ENCODE measurements at places on chromosomes 7 and 10.

- DNase-seq: no peak
These were observed 15.0 kb upstream of the ZNF862 start for GRCh38 chr7:149823191-149823630.

DNA sequence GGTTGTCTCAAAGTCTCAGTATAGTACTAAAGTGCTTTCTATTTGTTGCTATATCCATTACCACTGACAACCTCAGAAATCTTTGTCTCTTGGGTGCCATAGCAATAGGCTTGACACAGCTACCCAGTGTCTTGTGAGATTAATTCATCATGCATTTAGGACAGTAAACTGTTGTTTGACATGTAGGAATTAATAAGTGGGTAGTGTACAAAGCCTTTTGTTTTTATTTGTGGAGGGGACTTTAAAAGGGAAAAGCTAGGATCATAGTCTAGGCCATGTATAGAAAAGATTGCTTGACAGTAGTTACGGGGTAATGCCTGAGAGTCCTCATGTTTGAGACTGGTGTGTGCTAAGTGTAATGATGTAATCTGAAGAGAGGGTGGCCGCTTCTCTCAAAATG, 102.6 kb upstream of the AGR3 start:
- no peak for DNase-seq

GRCh38 chr10:78248651-78249464, 215.2 kb downstream of the RPS24 start:
- DNase-seq: no peak

- DNase-seq: no peak
These were observed 16.0 kb downstream of the DENND2A start for GRCh38 chr7:140624392-140625191.

GRCh38 chr10:113121153-113121552, 171.1 kb downstream of the TCF7L2 start:
- no peak for DNase-seq

GRCh38 chr10:35448687-35449662, 112.7 kb downstream of the CCNY start:
- DNase-seq: no peak

DNA sequence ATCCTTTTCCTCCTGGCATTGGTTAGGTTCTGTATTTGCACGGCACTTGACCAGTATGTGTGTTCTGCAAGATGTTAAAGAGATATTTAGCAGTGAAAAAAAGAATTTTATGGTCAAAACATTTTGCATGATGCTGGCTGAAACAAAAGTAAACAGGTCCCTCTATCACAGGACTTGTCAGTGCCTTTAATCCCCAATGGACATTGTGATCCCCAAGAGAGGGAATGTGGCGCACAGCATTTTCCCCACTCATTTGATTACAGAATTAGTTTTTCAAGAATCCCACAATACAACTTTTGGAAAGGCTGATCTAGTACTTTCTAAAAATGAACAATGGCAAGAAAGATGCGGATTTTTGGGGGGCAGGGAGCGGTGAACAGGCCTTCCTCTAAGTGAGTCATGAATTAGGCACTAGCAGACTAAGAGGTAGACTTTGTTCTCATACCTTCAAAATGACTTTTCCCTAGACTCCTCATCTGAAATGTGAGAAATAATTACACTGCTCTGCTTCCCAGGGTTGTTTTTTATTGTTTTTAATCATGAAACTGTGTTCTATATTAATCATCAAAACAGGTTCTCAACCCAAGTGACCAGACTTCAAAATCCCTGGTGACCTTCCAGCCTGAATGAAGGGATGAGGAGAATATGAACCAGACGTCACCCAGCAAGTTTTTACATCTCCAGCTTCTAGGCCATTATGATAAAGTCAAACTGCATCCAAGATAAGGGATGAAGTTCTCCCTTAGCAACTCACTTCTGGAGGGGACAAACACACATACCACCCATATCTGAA, 8.6 kb downstream of the FBXW4 start:
- no peak for DNase-seq

DNA sequence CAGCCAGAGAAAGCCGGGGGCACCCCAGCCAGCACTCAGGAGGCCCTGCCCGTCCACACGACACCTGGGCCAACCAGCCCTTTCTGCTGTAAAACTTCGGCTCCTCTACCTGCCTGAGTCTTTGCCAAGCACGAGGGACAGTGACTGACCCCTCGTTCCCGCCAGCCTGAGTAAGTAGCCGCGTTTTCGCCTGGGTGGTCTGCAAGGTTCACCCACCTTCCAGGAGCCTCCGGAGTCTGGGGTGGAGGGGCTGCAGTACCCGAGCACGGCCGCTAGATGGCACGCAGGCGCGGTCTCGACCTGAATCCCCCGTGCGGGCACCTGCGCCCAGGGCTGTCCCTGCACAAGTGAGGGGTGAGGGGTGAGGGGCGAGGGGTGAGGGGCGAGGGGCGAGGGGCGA, 192.7 kb downstream of the PTPRN2 start:
- peak; percentile 75 for DNase-seq

DNA sequence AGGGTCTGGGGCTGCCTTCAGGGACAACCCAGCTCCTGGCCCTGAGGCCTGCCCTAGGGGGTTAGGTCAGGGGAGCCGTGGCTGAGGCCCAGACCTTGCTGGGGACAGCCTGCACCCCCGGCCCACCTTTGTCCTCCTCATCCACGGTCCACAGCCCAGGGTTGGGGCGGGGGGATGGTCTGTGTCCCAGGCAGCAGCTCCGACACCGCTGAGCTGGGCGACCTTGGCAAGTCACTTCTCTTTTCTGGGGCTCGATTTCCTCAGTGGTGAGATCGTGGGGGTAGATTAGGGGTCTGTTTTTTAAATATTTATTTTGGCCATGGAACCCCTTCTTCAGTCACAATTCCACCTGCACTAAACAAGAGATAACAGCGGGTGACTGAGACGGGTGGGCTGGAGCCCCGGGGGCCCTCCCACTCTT, 30.9 kb downstream of the DNAJB12 start:
- peak; percentile 78 for DNase-seq

DNA sequence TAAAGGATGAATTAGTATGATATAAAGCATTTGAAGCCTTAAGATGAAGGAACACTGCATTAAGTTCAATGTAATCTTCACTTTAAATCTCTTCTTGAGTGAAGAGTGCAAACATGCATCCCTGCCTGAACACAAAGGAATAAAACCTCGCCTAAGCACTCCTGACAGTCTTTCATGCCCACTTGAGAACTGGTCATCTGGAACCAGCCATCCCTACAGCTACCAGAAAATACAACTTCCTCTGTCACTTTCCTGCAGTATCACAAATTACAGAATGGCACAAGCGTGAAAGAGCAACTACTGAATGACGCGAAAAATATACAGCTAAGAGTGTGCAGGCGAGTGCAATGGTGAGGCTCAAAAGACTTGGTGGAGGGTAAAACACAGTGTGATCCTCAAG, 1079.9 kb downstream of the CNTNAP2 start:
- DNase-seq: no peak

DNA sequence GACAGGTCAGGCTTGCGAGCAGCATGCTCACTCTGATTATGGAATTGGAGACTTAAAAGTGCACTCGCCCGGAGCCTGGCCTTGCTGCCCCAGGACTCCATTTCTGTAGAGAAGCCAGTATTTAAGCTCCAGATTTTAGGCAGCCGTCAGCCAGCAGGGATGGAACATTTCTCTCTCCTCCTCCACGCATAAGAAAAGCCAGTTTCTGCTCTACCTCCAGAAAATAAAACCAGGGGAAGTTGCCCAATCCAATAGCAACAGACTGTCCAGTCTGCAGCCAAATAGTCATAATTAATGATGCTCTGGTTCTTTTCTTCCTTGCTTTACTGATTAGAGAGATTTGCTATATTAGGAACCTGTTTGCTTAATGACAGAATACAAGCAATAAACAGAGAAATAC, 203.2 kb downstream of the GFRA1 start:
- DNase-seq: no peak

- no peak for DNase-seq
These were observed 86.4 kb upstream of the ELMO1 start for GRCh38 chr7:37534893-37535610.

DNA sequence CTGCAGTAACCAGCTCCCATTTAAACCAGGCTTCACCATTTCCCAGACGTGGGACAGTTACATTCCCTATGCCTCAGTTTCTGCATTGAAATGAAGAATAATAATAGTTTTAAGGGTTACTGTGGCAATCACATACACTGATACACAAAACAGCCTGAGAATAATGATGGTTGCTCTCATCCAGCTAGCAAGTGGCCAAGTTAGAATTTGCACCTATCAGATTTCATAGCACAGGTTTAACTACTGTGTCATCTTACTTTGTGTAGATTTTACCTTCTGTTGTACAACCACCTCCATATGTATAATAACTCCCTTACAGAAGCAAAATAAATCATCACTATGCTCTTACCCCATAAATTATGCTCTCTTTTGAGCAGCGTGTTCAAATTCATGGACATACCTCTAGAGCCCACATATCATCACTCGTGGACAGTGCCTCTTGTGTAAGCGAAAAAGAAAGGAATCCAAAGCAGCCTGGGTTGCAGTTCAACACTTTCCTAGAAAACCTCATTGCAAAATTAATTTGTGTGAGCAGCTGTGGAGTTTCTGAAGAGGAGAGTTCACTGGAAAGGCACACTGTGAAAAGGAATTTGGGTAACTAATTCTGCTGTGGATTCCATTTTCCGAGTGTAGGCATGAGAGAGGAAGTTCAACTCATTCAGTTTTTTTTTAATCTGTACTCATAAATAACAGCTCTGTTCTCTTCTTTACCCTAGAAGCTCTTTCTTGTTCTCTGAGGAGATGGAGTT, 492.5 kb downstream of the ARL4A start:
- no peak for DNase-seq

- DNase-seq: no peak
These were observed 103.1 kb downstream of the SLC16A9 start for GRCh38 chr10:59606551-59606961.

DNA sequence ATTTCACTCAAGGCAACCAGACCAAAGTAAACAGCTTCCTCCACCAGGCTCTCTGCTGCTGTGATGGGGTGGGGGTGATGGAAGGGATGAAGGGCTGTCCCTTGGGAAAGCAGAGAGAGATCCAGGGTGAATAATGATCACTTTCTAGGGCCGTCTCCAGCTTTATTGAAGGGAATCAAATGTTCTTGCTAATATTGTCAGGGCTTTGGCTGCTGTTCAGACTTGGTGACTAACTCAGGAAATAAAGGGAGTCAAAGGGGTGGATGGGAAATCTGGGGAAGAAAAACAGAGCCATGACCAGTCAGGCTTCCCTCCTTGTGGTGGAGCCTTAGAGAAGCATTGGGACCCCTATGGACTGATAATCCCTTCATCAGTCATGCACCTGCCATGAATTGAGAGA, 196.2 kb upstream of the AGK start:
- DNase-seq: no peak

GRCh38 chr7:97016381-97017191, 8.0 kb downstream of the DLX5 start:
- DNase-seq: no peak

- DNase-seq: no peak
These were observed 44.2 kb upstream of the PCBD1 start for GRCh38 chr10:70932392-70933196.

DNA sequence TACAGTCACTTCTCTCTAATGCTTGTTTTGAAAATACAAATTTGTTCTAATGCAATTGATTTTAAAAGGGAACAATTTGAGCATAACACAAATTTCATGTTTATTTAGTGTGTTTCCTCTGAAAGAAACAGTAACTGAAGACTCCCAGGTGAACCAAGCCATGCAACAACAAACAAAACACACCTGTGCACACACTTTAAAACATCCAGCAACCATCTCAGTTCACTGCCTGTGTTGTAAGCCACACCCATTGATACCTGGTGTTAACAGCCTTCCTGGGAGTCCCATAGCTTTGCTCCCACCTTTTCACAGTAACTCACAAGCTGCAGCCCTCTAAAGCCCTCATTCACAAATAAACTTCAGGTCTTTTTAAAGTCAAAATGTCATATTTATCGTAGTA, 89.3 kb downstream of the DOCK4 start:
- no peak for DNase-seq

- DNase-seq: no peak
These were observed 49.7 kb upstream of the WNT16 start for GRCh38 chr7:121279060-121279620.

DNA sequence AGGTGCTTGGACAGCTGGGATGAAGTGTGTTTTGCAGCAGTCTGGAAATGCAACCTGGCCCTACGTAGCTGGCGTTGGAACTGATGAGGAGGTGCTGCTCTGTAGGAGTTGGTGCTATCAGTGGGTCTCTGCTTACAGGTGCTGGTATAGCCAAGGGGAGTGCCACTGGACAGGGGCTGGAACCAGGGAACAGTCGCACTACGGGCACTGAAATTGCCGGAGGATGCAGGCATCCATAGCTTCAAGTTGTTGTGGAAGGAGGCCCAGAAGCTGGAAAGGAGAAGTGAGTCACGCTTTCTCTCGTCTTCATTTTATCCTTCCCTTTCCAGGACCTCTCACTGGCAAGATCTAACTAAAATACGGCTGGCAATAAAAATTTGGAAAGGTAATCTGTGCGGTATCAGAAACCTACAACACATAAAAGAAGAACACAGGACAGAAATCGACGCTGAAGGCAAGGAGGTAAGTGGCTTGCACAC, 25.8 kb downstream of the MACC1 start:
- DNase-seq: peak; percentile 66

DNA sequence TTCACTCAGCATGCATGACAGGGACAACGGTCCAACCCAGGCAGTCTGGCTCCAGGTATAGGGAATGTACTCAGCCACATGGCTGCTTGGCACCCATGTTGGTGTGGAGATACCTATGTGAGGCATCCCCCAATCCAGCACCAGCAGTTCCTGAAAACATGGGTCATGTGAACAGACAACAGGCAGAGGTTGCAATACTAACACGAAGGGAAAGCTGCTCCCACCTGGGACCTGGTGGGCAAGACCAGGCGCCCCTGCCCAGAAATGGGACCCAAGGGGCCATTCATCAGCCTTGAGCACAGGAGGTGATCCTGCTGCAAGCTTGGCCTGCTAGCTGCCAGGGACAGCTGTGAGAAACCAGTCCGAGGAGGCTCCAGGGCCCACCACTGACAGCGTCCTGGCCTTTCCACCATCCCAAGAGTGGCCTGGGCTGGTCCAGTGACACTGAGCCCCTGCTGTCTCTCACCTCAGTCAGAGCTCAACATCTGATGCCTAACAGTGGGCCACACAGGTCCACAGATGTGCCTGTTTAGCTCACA, 142.3 kb downstream of the ARHGAP22 start:
- DNase-seq: no peak

DNA sequence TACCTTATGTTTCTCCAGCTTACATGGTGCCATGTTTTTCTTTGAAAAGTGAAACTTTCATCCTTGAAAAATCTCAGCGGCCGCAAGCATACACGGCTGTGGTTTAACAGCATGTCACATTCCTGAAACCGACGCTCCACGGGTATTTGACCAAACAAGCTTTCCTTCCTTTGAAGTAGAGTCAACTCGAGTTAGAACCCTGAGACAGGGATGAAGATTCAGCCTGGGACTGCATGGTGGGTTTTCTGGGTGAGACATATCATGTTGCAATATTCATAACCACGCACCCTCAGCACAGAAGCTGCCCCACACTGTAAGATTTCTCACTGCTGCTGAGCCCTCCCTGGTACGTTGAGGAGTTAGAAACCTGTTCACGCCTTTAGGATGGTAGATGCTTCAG, 8.1 kb downstream of the CYP26A1 start:
- DNase-seq: no peak

GRCh38 chr10:110169586-110169985, 37.8 kb upstream of the MXI1 start:
- DNase-seq: no peak
